ENCODE measurements at places on chromosomes 12 and 14. TPM values are rescaled to one million over a fixed set of nuclear protein-coding genes. Genes with fewer than 3 reads are reported as not detected.
A peak's percentile ranks its signal among the peaks of the same experiment; 100 is the strongest.

The PRR4 gene
- total RNA-seq = 0.76 TPM

The DNAI7 gene
- total RNA-seq = not detected

The CARMIL3 gene
- 0.57 TPM for total RNA-seq

The CACNA2D4 gene
- 0.79 TPM for total RNA-seq

GRCh38 chr12:110581931-110582275 lies 1.2 kb downstream of the PPTC7 start:
- DNase-seq = no peak
- peak overlapping the region; percentile 97 for H3K4me3 ChIP-seq
- peaks cover 64% of the 10 kb centered on the region for H3K4me1 ChIP-seq

DNA sequence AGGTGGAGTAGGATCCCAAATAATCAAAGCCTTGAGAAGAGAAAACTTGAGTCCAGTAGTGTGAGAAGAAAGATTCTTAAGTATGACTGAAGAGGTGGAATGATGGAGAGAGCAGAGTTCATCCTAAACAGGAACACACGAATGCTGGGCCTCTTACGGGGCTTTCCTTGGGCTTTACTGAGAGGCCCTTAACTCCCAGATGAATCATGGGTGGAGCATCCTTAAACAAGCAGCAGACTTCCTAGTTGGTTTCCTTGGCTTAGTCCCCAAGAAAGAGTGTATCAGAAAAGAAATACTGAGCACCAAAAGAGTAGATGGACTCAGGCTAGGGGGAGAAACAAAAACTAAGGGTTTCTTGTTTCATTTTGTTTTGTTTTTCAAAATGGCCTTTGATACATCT lies 132.5 kb downstream of the GPR135 start:
- peak overlapping the region; percentile 69 for H3K27ac ChIP-seq
- no peak for DNase-seq
- H3K27me3 ChIP-seq = no peaks in the 10 kb centered on the region
- H3K36me3 ChIP-seq = peaks cover 4% of the 10 kb centered on the region
- no peak overlapping the region for H3K4me3 ChIP-seq

DNA sequence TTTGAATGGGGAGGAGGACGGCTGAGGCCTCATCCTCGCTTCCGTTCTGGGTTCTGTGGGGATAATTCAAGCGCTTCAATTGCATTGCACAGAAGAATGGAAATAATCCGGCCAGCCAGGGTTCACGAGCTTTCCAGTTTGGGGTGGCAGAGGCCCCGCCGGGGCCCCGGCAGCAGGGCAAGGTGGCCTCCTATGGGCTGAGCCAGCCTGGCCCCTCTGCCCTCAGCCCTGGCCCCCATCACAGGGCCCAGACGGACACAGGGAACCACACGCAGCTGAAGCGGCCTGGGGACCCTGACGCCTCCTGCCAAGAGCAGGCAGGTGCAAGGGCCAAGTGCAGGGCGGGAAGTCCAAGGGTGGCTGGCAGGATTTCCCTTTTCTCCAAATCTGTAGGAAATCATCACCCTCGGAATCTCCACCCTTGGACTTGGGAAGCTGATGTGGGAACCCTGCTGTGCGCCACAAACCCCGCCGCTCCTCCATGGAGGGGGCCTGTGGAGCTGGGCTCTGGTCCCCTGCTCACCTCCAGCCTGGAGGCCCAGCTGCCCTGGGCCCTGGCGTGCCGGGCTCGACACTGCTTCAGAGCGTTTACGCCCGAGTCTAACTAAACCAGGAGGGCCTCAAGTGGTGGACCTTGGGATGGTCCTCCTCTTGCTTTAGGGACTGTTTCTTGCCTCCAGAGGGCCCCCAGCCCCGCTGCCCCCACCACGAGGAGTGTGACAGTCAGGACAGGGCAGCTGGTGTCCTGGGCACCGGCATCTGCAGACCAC lies 78.4 kb downstream of the MOK start:
- H3K27ac ChIP-seq = no peak overlapping the region
- DNase-seq = no peak
- no peak overlapping the region for H3K4me3 ChIP-seq
- H3K4me1 ChIP-seq = no peaks in the 10 kb centered on the region
- no peaks in the 10 kb centered on the region for H3K27me3 ChIP-seq

- no peaks in the 10 kb centered on the region for H3K4me1 ChIP-seq
- H3K4me3 ChIP-seq = no peak overlapping the region
- DNase-seq = no peak
- H3K27me3 ChIP-seq = no peaks in the 10 kb centered on the region
- no peak overlapping the region for H3K27ac ChIP-seq
- no peaks in the 10 kb centered on the region for H3K36me3 ChIP-seq
These were observed 175.8 kb upstream of the GRIN2B start for GRCh38 chr12:14157088-14157747.

GRCh38 chr12:77615332-77615731 lies 215.4 kb upstream of the NAV3 start:
- no peak for DNase-seq
- H3K4me1 ChIP-seq = no peaks in the 10 kb centered on the region
- H3K4me3 ChIP-seq = no peak overlapping the region
- H3K27me3 ChIP-seq = no peaks in the 10 kb centered on the region
- no peaks in the 10 kb centered on the region for H3K36me3 ChIP-seq

Measured in esophagus squamous epithelium (tissue), 5 donors.